Stimulated activated CD4-positive, alpha-beta T cell treated with anti-CD3 and anti-CD28 coated beads, Interleukin-12 subunit alpha, Interleukin-12 subunit beta, amount 100 ng/mL, for 4 hours (primary cell): ENCODE measurements at places on chromosomes 7 and 10.

- no peak for DNase-seq
Observed at GRCh38 chr7:90560730-90561129, 35.4 kb upstream of the CDK14 start.

DNA sequence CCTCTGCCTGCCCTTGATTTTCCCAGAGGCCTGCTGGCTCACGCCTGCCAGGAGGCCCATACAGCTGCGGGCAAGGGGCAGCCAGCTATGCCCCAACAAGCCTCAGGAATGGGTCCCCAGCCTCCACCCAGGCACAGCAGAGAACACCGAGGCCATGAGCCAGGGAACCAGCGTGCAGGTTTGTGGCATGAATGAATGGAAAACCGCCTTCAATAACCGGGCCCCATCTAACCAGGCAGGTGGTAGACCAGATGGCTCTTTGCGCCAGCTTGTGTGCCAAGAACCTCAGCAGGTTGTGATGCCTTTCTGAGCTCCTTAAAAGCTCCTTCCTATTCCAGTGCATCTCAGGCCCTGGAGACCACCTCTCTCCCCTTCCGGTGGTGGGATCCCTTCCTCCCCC, 50.2 kb downstream of the ELFN1 start:
- no peak for DNase-seq

- no peak for DNase-seq
Observed at GRCh38 chr7:86963599-86964230, 95.7 kb downstream of the ELAPOR2 start.

GRCh38 chr7:70212281-70212680, 614.0 kb downstream of the AUTS2 start:
- DNase-seq = no peak

DNA sequence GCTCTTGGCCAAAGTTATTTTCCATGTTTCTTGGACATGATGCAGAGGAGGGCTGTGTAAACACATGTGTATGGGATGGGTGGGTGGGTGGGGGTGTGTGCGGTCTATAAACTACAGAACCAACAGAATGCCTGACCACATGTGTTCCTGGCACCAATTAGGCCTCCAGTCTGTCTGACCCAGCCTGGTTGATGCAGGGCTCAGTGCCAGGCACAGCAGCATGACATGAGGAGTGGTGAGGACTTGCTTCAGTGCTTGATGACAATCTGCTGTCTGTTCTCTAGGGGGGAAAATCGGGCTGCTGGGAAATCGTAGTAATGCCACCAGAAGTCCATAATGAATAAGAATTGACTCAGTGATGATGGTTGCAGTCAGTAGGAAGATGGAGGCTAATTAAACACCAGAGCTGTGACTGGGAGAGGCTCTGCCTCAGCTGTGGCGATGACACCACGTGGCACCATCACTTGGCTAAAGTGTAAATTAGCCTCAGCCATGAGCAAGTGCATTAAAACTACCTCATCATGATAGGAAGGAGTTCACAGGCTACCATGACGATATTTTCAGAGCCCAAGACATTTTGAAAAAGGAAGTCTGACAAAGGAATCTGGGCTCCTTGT, 260.1 kb upstream of the PODXL start:
- DNase-seq = no peak

DNA sequence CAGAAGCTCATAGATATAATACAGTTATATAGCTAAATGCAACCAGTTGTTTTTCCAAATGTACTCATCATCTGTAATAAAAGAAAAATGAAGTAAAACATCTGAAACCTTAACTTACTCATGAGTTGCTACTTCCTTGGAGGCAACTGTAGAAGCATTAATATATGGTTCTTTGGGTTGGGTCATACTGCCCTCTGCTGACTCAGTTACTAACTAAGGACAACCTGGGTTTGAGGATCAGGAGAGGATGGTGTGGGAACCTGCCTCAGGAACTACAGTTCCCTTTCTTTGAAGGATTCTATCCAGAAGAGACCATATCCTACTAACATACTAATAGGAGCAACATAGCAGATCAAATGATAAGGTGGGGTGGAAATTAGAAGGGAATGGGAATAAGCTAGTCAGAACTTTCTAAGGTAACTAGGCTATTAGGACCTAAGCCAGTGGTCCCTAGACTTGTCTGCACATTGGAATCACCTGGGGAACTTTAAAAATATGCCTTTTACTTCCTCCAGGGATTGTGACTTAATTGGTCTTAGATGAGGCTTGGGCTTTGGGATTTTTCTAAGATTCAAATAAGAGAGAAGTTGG, 20.7 kb downstream of the COX15 start:
- DNase-seq = no peak

DNA sequence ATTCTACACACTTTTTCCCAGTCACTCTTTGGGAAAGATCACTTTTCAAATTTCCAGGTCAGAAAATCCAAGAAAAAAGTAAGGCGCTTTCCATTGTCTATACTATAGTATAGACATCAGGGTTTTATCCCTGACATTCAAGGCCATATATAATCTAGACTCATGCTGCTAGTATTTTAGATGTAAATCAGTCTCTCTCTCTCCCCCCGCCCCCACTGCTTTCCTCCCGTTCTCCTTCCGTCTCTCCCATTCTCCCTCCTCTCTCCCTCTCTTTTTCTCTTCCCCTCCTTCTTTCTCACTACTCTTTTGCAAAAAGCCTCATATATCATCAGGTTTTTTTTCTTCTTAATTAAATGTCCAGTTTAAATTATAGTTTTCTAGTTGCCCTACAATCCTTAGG, 154.8 kb downstream of the PHF14 start:
- no peak for DNase-seq

- DNase-seq = no peak
Observed at GRCh38 chr7:139646566-139646965, 123.1 kb downstream of the CLEC2L start.

DNA sequence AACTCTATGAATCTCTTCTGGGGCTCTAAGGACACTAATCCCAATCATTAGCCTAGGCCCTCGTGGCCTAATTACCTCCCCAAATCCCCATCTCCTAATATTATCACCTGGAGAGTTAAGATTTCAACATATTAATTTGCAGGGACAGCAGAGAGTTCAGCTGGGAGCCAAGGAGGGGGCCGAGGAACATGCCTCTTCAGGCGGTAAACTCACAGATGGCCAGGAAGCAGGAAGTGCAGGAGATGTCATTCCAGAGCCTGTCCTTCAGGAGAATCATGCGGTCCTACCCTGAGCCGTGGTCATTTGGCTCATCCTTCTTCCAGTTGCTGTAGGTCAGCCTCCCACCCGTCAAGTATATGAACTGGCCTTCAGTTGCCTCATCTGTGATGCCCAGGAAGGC, 21.9 kb upstream of the SFTPA2 start:
- no peak for DNase-seq

GRCh38 chr10:28125701-28126100, 126.8 kb upstream of the ODAD2 start:
- no peak for DNase-seq

GRCh38 chr7:94655126-94655847, 646 bp downstream of the SGCE start:
- DNase-seq = no peak

DNA sequence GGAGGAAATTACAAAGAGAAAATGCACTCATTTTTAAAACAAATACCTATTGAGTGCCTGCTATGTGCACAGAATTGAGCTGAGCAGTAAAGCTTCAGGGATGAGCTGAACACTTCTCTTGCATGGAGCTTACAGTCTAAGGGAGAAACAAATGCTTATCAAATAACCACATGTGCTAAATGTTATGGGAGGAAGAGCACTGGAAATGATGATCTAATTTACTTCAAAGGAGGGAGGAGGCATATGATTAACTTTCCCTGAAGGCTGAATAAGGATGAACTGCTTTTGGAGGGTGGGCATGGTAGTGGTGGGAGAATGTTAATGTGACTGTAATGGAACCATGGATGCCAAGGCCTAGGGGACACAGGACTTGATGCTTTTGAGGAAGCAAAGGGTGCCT, 168.2 kb downstream of the POU6F2 start:
- no peak for DNase-seq

- DNase-seq = no peak
Observed at GRCh38 chr7:3575753-3576531, 274.9 kb downstream of the SDK1 start.

- no peak for DNase-seq
Observed at GRCh38 chr10:44471410-44471809, 86.5 kb upstream of the CXCL12 start.
